ENCODE measurements at places on chromosomes 1 and 21.

- DNase-seq = no peak
Measured at GRCh38 chr1:183993132-183993531, 44.4 kb downstream of the COLGALT2 start.

DNA sequence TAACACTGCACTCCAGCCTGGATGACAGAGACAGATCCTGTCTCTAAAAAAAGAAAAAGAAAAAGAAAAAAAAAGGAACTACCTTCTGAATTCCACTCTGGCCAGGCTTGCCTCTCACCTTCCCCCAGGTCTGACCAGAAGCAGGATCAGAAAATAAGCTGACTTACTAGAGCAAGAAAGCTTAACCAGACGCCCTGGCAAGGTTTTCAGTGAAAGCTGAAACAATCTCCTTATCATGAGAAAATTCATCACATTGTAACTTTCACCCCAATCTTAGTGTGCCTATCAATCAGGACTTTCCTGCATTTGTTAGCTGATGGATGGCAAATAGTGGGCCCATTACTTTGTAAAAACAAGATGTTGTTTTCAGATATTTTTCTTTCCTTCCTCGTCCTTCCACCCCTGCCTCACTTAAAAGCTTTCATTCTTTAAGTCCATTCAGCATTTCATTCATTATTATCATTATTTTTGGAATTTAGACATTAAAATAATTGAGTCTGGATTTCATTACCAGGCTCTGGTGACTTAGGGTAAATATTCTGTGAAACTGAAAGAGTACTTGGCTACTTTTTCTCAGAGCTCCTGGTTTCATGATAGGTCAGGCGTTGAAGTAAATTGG, 96.5 kb upstream of the CD34 start:
- DNase-seq = no peak

- DNase-seq = no peak
Measured at GRCh38 chr1:224774378-224774777, 155.1 kb upstream of the DNAH14 start.

- DNase-seq = no peak
Measured at GRCh38 chr1:14522926-14523241, 75.6 kb upstream of the KAZN start.

DNA sequence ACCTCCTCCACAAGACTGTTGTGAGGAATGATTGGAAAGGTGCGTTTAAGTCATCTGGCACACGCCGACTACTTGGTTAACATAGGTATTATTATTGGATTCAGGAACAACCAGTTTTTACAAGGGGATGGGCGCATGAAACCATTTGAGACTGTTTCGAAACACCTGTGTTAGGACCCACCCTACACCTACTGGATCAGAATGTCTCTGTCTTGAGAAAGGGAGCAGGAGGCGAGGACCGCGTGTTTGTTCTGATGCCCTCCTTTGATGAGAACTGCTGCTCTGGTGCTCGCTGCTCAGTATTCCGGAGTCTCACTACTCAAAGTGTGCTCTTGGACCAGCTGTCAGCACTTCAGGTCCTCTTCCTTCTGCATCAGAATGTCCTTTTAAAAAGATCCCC, 7.3 kb downstream of the H6PD start:
- DNase-seq = no peak

- no peak for DNase-seq
Measured at GRCh38 chr1:187408212-187409004, 579.7 kb downstream of the PLA2G4A start.

GRCh38 chr21:16585896-16586295, 856.1 kb downstream of the USP25 start:
- no peak for DNase-seq

GRCh38 chr1:232557096-232557495, 72.8 kb downstream of the SIPA1L2 start:
- no peak for DNase-seq

DNA sequence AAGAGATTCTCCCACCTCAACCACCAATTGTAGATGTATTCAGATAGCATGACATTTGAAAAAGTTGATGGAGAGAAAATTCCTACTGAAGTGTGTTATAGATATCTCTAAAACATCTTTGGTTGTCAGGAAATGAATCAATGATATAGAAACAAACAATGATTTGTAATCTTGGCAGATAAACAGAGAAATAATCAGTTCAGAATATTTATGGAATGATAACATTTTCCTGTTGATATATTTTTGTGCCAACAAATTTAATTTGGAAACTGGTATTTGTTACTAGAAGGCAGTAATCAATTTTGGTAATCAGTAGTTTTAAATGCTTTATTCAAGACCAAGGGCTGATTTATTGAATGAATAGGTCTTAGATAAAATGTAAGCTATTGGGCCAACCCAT, 695.6 kb downstream of the USP25 start:
- no peak for DNase-seq

GRCh38 chr1:160371756-160372155, 4.9 kb downstream of the NHLH1 start:
- DNase-seq = no peak

DNA sequence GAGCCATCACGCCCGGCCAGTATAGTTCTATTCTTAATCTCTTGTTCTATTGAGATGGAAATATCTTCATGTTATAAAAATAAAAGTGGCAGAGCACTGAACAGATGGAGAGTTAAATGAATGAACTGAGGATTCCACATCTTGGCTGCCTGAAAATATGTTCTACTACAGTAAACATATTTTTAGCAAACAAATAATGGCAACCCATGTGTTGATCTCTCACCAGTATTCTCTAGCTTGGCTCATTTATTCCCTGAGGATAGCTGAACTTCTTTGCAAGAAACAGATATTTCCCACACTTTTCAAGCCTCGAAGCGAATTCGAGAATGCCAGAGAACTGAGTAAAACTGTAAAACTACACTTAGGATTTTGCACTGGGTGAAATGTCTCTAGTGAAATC, 58.9 kb downstream of the DIRAS3 start:
- no peak for DNase-seq

DNA sequence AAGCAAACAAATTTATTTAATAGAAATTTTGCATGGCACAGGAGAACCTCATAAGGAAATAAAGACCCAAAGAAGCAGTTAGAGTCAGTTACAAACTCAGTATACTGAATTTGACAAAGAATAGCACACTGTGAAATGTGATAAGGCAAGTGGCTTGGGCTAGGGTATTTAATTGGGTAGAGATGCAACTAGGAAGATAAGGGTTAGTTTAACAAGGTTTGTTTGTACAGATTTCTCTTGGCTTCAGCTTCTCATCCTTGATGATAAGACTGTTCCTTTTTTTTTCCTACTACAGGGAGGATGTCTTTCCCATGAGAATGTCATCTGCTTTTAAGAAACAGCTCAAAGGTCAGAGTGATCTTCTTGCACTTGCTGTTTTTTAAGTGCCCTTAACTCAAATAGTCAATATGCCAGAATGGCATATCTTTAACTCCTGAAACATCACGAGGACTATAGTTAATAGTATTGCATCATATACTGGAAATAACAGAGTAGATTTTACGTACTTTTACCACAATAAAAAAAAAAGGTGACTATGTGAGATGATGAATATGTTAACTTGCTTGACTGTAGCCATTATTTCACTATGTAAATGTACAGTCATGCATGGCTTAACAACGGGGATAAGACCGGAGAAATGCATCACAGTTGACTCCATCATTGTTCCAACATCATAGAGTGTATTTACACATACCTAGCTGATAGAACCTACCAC, 9.2 kb upstream of the TRAF3IP3 start:
- DNase-seq = no peak

DNA sequence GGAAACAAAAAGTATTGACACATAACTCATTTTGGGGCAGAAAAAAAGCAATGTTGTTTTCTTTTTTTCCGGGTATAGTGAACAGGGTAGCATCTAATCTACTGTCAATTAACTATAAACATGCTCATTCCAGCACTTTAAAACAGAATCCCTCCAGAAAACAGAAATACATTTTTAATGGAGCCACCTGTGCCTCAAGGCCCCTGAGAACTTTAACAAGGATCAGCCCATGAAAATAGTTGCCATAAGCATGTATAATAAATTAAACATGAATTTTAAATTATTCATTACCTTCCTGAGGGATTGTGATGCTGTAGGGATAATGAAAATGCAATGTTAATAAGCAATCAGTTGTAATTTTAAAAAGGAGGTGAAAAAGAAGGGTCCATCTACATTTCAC, 101.4 kb upstream of the IVNS1ABP start:
- no peak for DNase-seq

GRCh38 chr1:113684153-113684541, 75.1 kb downstream of the PHTF1 start:
- no peak for DNase-seq

- no peak for DNase-seq
Measured at GRCh38 chr1:222462601-222463000, 85.3 kb downstream of the HHIPL2 start.

- DNase-seq = no peak
Measured at GRCh38 chr1:110086961-110087360, 16.5 kb upstream of the ALX3 start.

GRCh38 chr1:212457740-212458338, 25.1 kb downstream of the NENF start:
- DNase-seq = peak; percentile 37

DNA sequence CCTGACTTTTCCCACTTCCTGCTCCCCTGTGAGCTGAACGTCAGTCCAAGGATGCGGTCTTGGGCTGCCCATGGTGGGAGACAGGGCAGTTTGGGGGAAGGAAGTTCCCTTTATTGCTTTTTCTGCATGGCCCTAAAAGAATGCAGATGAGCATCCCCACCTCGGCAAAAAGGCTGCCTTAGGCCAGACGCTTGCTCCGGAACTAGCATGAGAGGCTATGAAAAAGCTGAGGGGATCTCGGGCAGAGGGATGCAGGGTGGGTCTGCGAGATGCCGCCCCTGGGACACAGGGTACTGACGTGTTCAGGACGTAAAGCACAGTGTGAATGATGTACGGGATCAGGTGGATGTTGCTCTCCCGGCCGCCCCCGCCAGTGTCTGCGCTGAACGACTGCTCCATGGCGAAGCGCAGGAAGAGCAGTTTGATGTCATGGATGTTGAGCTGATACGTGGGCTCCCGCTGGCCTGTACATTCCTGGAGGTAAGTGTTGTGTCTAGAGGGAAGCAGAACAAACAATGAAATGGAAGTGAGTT, 125.8 kb downstream of the UBR4 start:
- DNase-seq = no peak

DNA sequence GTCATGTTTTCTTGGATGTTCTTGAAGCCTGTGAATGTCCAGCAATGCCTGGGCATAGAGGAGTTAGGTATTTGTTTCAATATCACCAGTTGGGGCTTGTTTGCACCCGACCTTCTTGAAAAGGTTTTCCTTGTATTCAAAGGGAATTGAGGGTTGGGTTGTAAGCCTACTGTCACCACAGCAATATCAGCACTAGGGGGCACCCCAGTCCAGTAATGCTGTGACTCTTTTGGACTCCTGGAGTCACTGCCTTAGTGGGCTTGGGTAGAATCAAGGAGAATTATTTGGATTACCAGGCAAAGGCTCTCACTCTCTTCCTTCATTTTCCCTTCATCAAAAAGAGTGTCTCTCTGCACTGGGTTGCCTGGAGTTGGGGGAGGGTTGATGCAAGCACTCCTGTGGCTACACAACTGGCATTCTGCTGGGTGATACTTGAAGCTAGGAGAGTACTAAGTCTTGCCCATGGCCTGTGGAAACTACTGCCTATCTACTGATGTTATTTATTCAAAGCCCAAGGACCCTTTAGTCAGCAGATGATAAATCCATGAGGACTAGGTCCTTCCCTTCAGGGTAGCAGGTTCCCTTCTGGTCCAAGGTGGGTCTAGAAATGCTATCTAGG, 34.5 kb downstream of the OR10R2 start:
- no peak for DNase-seq

- DNase-seq = no peak
Measured at GRCh38 chr1:52651904-52652303, 18.9 kb downstream of the SHISAL2A start.

GRCh38 chr1:37153116-37154100, 119.1 kb upstream of the GRIK3 start:
- DNase-seq = no peak

DNA sequence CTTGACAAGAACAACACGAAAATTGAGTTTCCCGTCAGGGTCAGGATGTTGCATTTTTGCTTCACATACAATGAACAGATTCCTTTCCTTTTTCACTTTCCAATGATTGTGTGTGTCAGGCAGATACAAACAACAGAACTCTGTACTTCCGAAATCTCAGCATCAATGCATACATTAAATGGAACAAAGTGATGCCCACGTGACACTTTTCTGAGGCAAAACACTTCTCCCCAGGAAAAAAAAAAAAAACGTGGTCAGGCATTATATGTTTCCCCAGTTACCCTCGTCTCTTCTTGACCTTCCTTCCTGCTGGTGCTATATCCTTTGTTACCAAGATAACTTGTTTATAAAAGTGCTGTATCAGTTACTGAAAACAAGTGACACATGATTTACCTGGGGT, 181.8 kb downstream of the ZNF281 start:
- no peak for DNase-seq

GRCh38 chr1:208931936-208932335, 651.6 kb upstream of the CAMK1G start:
- no peak for DNase-seq

- no peak for DNase-seq
Measured at GRCh38 chr1:51901151-51901550, 22.6 kb upstream of the NRDC start.

GRCh38 chr1:57066980-57067610, 101.3 kb upstream of the C8B start:
- no peak for DNase-seq

GRCh38 chr1:18262726-18263125, 155.1 kb downstream of the IGSF21 start:
- DNase-seq = no peak

DNA sequence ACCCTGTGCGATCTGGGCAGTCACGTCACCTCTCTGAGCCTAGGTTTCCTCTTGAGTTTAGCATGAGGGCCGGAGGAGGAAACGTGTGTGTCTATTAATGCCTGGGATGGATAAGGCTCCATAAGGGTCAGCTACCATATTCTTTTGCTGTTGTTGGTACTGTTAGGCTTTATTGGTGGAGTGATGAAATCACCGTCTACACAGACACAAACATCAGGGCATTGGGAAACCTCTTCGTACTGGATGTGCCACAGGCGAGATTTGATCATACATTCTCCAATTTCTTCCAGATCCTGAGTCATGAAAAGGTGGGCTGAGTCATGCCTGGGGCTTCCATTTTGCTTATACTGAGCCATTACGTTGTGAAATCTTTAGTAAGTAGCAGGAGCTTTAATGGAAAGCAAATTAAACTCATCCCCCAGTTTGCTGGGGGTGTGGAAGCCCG, 24.9 kb upstream of the GRHL3 start:
- no peak for DNase-seq

- no peak for DNase-seq
Measured at GRCh38 chr1:234276151-234276788, 97.0 kb upstream of the COA6 start.

GRCh38 chr1:67004176-67004575, 49.8 kb downstream of the SLC35D1 start:
- no peak for DNase-seq

- no peak for DNase-seq
Measured at GRCh38 chr1:37448691-37449417, 25.5 kb upstream of the ZC3H12A start.

GRCh38 chr1:67175530-67176087, 9.4 kb downstream of the IL23R start:
- DNase-seq = no peak

- peak; percentile 28 for DNase-seq
Measured at GRCh38 chr1:156860113-156860627, 495 bp upstream of the NTRK1 start.

Data from stimulated activated CD8-positive, alpha-beta memory T cell treated with anti-CD3 and anti-CD28 coated beads, Interleukin-15, amount 100 ng/mL, for 1 hour (primary cell).